Myocyte (in vitro differentiated cells): ENCODE measurements at places on chromosomes 3 and 15. TPM values are rescaled to one million over a fixed set of nuclear protein-coding genes. Genes with fewer than 3 reads are reported as not detected.

GRCh38 chr15:37094333-37094914 lies 5.9 kb downstream of the MEIS2 start:
- DNase-seq = no peak

The DUOXA2 gene
- total RNA-seq = not detected in 2 replicates

The SNURF gene
- 13.9 and 19.6 TPM in 2 replicates for total RNA-seq

The TM4SF1 gene
- total RNA-seq = 39.1 and 68.9 TPM in 2 replicates

The C3orf20 gene
- not detected in 2 replicates for total RNA-seq
